ENCODE measurements at places on chromosomes 4 and X.
A peak's percentile ranks its signal among the peaks of the same experiment; 100 is the strongest.

DNA sequence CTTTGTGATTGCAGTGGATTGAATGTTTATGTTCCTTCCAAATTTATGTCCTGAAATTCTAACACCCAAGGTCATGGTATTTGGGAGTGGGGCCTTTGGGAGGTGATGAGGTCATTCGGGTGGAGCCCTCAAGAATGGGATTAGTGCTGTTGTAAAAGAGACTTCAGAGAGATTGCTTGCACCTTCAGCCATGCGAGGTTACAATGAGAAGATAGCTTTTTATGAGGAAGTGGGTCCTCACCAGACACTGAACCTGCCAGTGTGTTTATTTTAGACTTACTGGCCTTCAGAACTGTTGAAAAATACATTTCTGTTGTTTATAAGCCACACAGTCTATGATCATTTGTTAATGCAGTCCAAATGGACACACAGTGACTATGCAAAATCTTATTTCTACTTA is 161.0 kb upstream of the GPRIN3 start:
- DNase-seq = no peak

DNA sequence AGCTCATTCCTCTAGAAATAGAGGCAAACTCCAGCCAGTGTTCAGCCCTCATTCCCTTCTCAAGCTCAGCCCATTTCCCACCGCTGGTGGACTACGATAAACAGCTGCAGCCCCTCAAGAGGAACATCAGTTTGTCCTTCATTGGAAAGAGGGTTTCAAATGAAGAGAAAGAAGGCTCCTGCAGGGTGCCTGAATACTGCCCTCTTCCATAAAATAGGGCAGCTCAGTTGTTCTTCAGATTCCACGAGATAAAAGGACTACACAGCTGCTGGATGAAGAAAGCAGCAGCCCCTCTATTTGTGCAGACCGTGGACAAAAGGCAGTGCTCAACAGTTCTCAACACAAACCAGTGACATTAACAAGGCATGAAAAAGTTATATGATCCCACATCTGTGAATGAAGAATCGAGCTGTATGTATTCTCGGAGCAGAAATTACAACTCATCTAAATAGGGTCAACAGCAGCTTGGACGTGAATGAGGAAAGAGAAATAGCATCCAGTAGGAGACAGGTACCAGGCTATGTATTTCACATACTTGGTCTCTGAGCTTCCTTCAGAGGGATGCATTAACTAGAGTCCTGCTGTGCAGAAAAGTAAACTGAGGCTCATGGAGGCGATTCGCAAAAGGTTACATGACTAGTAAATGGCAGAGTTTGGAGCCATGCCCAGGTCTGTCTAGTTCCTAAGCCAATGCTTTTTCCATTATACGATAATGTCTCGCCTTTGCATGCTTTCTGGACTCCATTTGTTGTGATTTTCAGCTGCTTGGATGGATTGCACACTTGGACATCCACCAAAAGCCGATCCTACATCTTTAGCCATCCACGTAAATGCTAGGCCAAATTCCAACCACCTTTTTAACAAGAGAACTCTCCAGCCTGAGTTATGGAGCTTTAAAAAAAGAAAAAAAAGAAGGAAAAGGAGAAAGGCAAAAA is 301.2 kb upstream of the PPARGC1A start:
- no peak for DNase-seq

DNA sequence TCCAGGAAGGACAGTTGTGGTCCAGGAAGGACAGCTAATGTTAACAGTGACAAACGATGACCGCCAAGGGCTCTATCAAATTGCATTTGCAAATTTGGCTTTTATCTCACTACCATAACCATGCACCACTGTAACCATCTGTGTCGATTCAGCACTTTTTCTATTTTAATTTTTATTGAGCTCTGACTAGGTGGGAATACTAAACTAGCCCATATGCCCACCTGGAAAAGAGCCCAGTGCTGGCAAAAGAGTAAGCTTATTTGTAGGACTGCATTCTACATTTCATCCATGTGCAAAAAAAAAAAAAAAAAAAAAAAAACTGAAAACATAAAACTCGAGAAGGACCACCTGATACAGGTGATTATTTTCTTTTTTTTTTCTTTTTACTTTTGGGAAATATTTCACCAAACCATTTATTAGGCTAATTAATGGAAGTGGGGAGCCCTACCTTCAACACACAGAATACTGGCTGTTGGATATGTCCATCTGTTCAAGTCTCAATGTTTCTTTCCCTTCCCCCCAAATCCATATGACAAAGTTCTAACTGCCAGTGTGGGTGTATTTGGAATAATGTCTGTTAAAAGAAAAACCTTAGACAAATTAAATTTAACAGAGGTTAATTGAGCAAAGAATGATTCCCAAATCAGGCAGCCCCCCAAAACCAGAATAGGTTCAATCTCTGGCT is 99.5 kb upstream of the MXRA5 start:
- no peak for DNase-seq

DNA sequence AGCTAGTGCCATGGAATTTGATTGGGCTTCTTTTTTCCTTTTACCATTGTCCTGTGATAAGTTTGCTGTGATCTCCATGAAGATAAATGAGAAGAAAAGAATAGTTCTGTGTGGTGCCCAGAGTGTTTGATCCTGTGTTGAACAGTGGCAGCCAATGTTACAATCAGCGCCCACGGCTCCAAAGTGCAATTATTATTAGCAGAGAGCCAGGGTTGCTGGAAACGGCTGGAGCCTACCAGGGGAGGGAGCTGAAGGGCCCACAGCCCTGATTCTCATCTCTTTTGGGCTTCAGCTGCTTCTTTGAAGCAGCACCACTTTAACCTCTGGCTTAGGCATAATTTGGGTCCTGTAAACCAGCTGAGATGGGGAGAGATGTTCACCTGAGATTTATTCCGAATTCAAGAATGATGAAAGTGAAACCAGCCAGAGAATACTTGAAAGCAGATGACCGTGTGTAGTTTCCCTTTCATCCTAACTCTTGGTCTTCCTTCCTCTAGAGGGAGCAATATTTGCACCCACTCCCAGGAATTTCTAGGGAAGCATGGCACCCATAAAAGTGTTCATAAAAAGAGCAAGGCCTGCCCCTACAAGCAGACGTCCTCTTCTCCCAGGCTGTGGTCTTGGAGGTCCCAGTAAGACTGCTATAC is 298.3 kb downstream of the EVC2 start:
- DNase-seq = peak; percentile 20

GRCh38 chr4:101169044-101170014 is 178.0 kb downstream of the PPP3CA start:
- DNase-seq = peak; percentile 51

- DNase-seq = peak; percentile 66
These were observed 35.5 kb downstream of the CCNI start for GRCh38 chr4:77040270-77040669.

DNA sequence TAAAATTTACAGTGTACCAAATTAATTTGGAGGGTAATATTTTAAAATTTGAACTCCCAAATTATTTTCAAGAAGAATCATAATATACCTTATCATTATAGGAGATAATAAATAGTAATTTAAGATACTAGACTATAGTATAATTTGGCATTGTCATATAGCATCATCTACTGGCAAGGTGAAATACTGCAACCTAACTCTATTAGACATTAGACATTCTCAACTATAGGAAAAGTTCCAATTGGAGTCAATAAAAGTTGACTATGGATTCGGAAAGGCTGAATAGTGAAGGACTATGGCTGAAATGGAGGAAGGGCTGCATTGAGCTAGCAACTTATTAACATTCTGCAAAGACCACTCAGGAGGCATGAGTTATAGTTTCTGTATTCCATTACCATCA is 113.0 kb downstream of the PRDM5 start:
- DNase-seq = no peak

GRCh38 chr4:76750716-76751115 is 147.2 kb downstream of the SOWAHB start:
- DNase-seq = no peak

GRCh38 chr4:78056265-78057129 is 626 bp upstream of the FRAS1 start:
- peak; percentile 87 for DNase-seq

GRCh38 chr4:108361446-108361820 is 192.7 kb upstream of the LEF1 start:
- DNase-seq = no peak

GRCh38 chr4:126756050-126756829 is 876.5 kb upstream of the INTU start:
- no peak for DNase-seq

DNA sequence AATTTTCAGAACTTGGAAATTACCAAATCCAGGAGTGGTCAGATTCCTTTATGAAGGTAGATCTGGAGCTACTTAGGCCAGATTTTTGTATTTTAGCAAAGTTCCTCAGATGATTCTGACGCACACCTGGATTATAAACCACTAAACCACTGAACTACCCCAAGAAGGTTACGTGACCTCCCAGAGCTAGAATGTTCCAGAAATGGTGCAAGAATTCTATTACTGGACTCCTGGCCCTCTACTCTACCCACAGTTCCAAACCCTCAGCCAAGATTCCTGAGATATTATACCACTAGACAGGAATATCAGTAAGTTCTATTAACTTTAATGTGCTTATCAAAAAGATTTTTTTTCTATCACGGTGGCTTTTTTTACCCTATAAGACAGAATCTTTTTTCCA is 67.1 kb downstream of the ABCG2 start:
- DNase-seq = no peak

GRCh38 chr4:96756584-96756983 is 916.7 kb downstream of the PDHA2 start:
- DNase-seq = no peak

GRCh38 chrX:20265221-20265725 is 1.4 kb downstream of the RPS6KA3 start:
- DNase-seq = peak; percentile 59

DNA sequence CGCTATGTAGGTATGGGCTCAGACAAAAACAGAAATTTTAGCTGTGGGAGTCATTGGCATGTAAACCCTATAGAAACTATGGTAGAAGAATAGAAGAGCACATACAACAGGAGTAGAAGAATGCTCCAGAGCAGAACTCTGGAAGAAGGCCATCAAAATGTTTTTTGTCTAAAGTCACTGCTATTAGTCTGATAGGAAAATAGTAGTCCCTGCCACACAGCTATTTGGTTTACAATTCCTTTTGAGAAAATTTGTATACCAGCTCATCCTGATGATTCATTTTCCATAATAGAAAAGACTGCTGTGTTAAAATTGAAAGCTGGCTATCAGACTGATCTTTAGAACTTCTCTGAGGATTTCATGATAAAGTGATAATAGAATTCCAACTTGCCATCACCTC is 32.8 kb upstream of the ADAD1 start:
- DNase-seq = no peak

GRCh38 chr4:150237110-150237872 is 159.0 kb downstream of the DCLK2 start:
- peak; percentile 88 for DNase-seq

DNA sequence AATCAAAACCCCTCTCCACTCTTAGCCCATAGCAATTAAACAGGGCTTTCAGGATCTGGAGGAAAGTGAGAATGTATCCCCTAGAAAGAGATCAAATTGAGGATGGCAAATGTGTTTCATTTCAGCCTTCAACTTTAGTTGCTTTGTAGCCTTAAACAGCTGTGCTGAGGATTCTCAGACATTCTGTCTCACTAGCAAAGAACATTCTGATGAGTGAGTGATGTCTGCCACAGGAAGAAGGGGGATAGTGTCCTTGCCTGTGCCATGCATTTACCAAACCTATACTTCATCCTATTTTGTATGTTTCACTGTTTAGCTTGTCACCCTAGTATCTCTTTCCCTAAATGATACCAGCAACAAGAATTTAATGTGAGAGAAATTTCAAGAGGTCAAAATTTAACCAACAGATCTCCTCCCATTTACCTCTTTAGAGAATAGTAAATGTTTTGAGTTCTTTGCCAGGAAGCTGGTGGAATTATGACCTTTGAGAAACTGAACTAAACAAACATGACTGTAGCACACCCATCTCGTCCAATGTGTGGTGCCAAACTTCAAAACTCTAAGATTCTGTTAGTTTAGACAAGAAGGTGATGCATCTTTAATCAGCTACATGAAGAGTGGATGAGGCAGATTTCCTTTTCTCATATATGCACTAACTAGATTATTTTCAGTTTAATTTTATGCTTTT is 165.6 kb downstream of the PALLD start:
- DNase-seq = no peak

DNA sequence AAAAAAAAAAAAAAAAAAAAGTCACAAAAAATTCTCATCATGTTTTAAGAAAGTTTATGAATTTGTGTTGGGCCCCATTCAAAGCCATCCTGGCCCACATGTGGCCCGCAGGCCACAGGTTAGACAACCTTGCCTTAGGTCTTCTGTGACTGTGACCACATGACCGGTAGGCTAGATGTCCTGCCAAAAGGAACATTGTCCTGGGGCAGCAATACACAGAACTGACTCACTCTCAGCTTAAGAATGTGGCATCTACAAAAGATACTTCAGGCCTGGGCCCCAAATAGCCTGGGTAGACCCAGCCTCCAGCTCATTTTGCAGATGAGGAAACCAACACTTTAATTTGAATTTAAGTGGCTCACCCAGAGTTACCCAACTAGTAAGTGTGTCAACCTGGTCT is 10.0 kb downstream of the AWAT2 start:
- DNase-seq = no peak

GRCh38 chr4:153221783-153222706 is 17.8 kb downstream of the TRIM2 start:
- DNase-seq = peak; percentile 86

GRCh38 chr4:164866817-164867490 is 10.0 kb upstream of the APELA start:
- no peak for DNase-seq

DNA sequence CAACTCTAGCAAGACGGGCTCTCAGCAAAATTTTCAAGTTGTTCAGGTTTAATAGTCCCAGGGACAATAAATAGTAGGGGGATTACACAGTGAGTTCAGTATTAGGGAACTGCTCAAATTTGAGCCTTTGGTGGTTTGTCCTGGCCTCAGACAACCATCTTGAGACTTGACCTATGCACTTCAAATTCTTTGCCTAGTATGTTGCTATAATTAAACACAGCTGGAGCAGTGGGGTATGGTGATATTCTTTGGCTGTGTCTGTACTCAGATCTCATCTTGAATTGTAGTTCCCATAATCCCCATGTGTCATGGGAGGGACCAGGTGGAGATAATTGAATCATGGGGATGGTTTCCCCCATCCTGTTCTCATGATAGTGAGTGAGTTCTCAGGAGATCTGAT is 43.3 kb upstream of the TEX13A start:
- no peak for DNase-seq

- no peak for DNase-seq
These were observed 1.1 kb upstream of the CHST7 start for GRCh38 chrX:46572340-46572936.

Measured in HT1080 (cell line).